ENCODE measurements at places on chromosomes 7 and 10.

GRCh38 chr10:1483246-1483645 is 254.1 kb downstream of the ADARB2 start:
- DNase-seq, result no peak

DNA sequence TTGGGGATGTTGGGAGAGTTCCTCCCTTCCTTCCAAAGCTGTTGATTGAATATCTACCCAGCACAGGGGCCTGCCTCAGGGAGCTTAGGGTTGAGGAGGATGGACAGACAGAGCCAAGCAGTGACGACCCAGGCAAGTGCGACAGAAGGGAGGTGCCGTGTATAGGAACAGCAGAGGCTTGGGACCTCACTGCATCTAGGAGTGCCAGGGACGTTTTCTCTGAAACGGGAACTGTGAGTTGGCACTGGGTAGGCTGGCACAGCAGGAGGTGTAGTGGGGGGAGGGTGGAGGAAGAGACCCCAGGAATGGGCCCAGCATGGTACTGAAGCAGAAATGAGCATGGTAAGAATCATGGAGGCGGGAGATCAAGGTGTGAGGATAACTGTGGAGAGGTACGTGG is 55.3 kb upstream of the MGMT start:
- DNase-seq, result no peak

- no peak for DNase-seq
These were observed 9.0 kb downstream of the AEBP1 start for GRCh38 chr7:44112997-44113763.

- DNase-seq, result no peak
These were observed 82.4 kb downstream of the CREM start for GRCh38 chr10:35208949-35209613.

DNA sequence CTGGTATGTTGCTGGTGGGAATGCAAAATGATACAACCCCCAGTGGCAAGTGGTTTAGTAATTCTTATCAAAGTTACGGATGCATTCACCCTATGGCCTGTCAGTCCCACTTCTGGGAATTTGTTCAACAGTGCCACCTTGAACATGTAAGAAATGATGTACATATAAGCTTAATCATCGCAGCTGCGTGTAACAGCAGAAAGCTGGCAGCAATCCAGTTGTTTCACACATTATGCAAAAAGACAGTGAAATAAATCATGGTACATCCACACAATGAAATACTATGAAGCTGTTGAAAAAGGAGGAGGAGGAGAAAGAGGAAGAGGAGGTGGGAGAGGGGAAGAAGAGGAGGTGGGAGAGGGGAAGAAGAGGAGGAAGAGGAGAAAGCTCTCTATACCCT is 76.2 kb upstream of the MYL10 start:
- DNase-seq, result no peak

DNA sequence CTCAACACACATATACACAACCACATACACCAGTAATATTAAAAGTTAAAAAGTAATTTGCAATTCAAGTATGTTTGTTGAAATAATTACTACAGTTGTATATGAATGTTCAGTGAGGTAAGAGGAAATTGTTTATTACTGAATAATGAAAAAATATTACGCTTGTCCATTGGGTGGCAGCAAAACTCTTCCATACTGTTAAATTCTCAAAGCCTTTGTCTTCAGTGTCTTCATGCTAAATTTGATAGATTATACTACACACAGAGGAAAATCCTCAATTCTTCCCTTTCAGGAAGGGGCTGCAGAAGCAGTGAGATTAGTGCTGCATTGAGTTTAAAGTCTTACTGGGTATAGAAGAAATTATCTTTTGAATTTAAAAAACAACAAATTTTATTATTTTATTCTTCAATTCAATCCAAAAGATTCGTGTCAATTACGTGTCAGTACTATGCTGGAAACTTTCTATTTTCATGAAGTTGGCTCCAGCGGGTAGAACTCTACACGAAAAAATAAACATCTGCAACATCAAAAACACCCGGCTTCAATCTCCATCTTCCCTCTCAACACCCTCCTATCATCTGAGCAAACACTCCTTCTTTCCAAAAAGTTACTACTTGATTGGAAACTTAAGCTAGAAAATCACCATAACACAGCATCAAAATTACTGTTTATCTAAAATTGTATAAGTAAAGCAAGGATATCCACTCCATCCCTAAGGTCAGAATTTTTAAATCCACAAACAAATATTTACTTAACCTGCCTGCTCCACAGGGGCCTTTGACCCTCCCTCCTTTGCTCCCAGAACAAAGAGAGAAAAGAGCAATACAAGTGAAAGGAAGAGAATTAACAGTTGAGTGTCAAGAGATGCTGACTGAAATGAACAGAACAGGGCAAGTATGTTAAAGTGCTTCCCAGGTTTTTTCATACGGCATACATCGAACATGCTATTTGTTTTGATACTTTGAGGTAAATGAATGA is 37.0 kb upstream of the TES start:
- DNase-seq, result peak; percentile 50

GRCh38 chr10:7351894-7352293 is 58.9 kb downstream of the SFMBT2 start:
- DNase-seq, result no peak

DNA sequence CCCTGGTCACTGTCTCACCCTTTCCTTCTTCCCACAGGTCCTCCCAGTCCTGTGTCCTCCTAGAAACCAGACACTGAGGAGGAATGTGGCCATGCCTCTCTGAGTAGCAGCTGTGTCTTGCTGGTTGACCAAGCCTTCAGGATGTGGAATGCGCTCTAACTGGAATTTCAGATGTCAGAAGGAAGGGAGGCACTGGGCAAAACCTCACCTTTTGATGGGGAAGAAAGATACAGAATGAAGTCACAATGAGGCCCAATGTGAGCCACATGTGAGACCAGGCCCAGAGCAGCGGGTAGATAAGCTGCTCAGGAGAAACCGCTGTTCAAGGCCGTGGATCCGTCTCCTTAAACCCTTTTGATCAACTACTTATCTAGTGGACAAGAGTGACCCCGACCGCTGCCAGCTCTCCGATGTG is 54.8 kb upstream of the ECHDC3 start:
- DNase-seq, result no peak

- no peak for DNase-seq
These were observed 10.2 kb upstream of the LMOD2 start for GRCh38 chr7:123645516-123645915.

DNA sequence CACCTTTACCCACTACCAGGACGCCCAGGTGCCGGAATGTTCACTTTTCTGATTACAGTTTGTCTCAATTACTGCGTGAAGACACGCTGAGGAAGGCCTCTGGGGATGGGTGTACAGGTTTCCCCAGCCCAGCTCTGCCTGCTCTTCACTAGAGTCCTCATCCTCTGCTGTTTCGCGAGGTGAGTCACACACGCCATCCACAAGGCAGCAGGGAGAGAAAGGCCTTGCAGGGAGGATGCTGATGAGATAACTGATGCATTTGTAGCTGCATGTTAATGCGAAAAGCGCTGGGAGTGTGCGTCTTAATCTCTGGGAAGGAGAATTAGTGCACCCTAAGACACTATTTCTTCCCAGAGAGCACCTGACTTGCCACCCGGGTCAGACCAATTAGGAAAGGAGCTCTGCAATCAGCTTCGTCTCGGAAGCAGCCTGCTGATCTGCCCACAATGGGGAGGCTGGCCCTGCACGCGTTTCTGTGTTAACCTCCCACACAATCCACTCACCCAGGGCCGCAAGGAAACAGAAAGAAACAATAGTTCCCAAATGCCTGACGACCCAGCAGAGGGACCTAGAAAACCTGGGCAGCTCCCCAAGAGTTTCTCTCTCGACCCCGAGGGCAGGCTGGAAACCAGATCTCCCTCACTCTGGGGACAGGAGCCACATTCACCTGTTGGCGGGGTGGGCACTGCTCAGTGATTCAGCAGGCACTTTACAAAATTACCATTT is 578.7 kb downstream of the GLRX3 start:
- no peak for DNase-seq

GRCh38 chr7:47282790-47283496 is 299.0 kb downstream of the TNS3 start:
- no peak for DNase-seq

GRCh38 chr7:121212036-121212435 is 116.8 kb upstream of the WNT16 start:
- no peak for DNase-seq

GRCh38 chr7:77918676-77919075 is 120.1 kb downstream of the PHTF2 start:
- DNase-seq, result no peak

Measured in CD4-positive, alpha-beta T cell treated with Interleukin-6 for 4 hours (primary cell).